ENCODE measurements at places on chromosomes 16 and 17.

DNA sequence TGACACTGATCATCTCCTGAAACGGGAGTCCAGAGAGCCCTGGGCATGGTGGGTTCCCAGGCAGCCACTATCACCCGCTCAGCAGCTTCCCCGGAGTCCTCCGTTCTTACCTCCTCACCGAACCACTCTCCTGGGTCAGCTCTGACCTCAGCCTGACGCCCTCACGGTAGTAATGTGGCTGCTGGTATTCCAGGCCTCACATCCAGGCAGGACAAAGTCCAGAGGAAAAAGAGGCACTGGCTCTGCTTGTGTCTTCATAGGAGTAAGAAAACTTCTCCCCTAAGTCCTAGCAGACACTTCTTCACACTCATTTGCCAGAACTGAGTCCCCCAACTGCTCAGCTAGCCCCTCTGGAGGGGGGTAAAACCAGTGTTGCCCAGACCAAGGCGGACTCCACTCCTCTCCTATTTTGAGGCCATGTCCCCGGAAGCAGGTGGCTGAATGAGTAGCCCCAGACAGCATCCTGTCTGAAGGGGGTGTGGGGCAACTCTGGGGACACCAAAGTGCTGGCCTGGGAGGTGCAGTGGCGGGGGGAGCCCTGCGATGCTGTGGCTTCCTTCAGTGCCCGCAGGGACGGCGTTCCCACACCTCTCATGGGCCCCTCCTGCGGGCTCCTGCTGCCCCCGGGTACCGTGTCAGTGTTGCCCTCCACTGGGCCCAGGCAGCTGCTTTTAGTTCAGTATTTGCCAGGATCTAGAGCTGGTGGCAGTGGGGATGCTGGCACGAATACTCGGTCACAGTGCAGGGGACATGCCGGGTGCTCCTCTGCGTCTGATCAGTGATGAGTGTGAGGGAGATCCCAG lies 5.4 kb downstream of the FSCN2 start:
- no peak for DNase-seq

DNA sequence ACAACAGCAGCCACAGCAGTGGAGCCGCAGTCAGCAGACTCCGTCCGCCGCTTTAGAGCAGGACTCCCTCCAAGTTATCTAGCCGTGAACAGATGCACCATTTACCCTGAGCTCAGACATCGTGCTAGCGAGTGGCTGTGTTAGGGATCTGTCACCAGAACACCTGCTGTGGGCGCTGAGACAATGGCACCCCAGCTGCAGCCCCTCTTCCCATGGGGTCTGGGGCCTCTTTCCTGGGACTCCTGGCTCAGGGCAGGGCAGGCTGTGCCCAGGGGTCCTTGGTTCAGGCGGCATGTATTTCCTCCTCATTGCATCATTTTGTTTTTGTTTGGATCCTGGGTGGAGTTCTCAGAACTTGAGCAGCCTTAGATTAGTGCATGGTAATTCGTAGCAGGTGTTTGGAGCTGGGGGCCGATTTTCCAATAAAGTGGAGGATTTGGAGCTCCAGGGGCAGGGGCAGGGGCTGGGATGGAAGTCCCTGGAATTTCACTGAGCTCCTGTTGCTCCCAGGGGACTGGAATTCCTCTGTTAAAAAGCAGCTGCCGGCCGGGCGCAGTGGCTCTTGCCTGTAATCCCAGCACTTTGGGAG lies 23.4 kb downstream of the NMRAL1 start:
- no peak for DNase-seq

- no peak for DNase-seq
These were observed 92.4 kb downstream of the CBLN1 start for GRCh38 chr16:49189286-49189685.

DNA sequence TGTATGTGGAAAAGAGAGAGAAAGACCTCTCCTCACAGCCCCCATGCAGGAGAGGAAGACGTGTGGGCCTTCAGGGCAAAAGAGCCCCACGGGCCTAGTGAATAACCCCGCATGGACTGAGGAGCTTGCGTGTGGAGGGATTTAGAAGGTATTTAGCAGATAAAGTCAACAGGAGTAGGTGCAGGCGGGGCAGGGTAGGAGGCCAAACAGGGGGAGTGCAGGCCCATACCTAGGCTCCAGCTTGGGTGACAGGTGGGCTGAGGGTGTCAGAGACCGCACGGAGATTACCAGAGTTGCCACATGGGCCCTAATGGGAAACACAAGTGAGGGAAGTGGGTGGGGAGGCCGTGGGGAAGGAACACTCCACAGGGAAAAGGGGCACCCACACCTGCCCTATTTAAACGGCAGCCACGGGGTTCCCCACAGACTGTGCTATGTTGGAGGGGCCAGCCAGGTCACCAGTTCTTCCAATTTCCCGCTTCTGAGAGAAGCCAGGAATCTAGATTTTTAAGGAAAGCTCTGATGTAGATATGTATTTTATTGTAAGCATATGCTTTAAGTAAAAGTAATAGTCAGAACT lies 8.2 kb upstream of the CNGB1 start:
- DNase-seq = no peak

- no peak for DNase-seq
These were observed 1386.5 kb upstream of the CDH8 start for GRCh38 chr16:63422715-63423114.

DNA sequence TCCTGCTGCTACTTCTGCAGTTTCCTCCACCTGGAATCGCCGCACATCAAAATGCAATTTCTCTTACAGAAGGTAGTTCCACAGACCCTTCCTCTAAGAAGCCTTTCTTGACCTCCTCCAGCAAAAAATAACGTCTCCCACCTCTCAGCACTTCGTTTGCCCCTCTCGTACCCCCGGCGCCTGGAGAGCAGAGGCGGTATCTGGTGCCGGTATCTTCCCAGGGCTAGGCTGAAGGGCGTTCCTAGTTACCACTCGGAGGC lies 482 bp downstream of the DCTPP1 start:
- DNase-seq = no peak

All from right kidney (tissue), 9 donors.